ENCODE measurements at places on chromosomes 1 and 21. TPM values are rescaled to one million over a fixed set of nuclear protein-coding genes. Genes with fewer than 3 reads are reported as not detected.

SYCP1 gene
- total RNA-seq = not detected

ETNK2 gene
- total RNA-seq = 9.1 TPM

S100A8 gene
- not detected for total RNA-seq

IGSF5 gene
- total RNA-seq = not detected

AMPD1 gene
- not detected for total RNA-seq

LRIF1 gene
- total RNA-seq = 13.3 TPM

TMPRSS15 gene
- total RNA-seq = not detected

RHD gene
- not detected for total RNA-seq

MANEAL gene
- not detected for total RNA-seq

VASH2 gene
- total RNA-seq = 0.30 TPM

TNFRSF1B gene
- total RNA-seq = 20.8 TPM

OR2T11 gene
- not detected for total RNA-seq
